ENCODE measurements at places on chromosomes 2 and 18.

- peaks cover 2% of the 10 kb centered on the region for H3K4me1 ChIP-seq
- H3K4me3 ChIP-seq = no peak overlapping the region
- H3K36me3 ChIP-seq = no peaks in the 10 kb centered on the region
- H3K27ac ChIP-seq = no peak overlapping the region
- DNase-seq = no peak
These were observed 3.4 kb upstream of the DNAJC5G start for GRCh38 chr2:27271631-27272340.

- H3K27ac ChIP-seq = no peak overlapping the region
- no peak for DNase-seq
- no peak overlapping the region for H3K4me3 ChIP-seq
- no peaks in the 10 kb centered on the region for H3K27me3 ChIP-seq
- H3K36me3 ChIP-seq = no peaks in the 10 kb centered on the region
These were observed 35.2 kb upstream of the CDH19 start for GRCh38 chr18:66638856-66639629.

DNA sequence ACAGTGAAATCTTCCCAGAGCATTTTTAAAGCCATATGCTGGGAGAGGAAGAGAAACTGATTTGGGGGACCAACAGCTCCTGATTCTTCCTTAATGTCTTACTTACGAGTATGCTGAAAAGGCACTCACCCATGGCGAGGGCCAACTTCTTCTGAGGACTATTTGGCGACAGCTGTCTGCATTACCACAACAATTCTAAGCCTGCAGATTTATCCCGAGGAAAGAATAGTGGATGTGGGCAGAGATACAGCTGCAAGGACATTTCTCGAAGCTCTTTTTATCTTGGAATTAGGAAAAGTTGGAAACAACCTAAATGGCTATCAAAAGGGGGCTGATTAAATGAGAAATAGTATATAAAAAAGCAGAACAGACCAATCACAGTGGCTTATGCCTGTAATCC is 40.3 kb upstream of the FHL2 start:
- no peak overlapping the region for H3K4me3 ChIP-seq
- no peak overlapping the region for H3K27ac ChIP-seq
- no peaks in the 10 kb centered on the region for H3K36me3 ChIP-seq
- no peak for DNase-seq
- no peaks in the 10 kb centered on the region for H3K4me1 ChIP-seq

GRCh38 chr18:74381621-74382295 is 66.1 kb downstream of the C18orf63 start:
- no peaks in the 10 kb centered on the region for H3K36me3 ChIP-seq
- peaks cover 24% of the 10 kb centered on the region for H3K4me1 ChIP-seq
- H3K27me3 ChIP-seq = peaks cover 15% of the 10 kb centered on the region
- DNase-seq = no peak
- H3K27ac ChIP-seq = no peak overlapping the region

DNA sequence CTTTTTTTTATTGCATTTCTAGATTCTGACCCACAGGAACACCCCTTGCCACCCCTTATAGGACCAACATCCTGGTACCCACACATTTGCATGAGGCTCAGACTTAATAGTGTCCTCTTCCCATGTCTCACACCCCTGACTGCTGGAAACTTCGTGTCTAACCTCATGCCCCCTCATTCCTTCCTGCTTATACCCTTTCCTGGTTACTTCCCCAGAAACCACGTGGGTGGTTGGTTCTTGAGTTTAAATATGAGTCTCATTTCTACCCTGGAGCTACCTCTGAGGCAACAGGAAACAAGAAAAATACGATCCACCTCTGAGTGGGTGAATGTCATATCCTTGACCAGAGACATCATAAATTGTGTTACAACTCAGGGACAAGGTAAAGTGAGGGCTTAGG is 1.6 kb downstream of the TNP1 start:
- H3K36me3 ChIP-seq = no peaks in the 10 kb centered on the region
- peak overlapping the region; percentile 88 for H3K27ac ChIP-seq
- H3K4me1 ChIP-seq = peaks cover 43% of the 10 kb centered on the region
- DNase-seq = no peak
- H3K27me3 ChIP-seq = no peaks in the 10 kb centered on the region

DNA sequence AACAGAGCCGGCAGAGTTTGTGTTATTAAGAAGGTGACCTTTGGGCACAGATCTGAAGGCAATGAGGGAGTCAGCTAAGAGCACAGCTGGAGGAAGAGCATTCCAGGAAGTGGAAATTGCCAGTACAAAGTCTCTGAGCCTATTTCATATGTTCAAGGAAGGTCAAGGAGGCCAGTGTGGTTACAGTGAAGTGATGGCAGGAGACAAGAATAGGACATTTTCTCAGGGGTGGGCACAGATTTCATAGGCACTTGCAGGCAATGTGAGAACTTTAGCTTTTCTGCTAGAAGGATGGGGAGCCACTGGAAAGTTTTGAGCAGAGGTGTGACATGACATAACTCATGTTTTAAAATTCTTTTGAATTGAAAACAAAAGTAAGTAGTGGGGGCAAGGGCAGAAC is 50.3 kb downstream of the ARHGAP25 start:
- H3K4me1 ChIP-seq = peaks cover 10% of the 10 kb centered on the region
- no peak overlapping the region for H3K4me3 ChIP-seq
- no peak overlapping the region for H3K27ac ChIP-seq
- DNase-seq = no peak
- no peaks in the 10 kb centered on the region for H3K27me3 ChIP-seq

Measured in activated T-helper 2 cell treated with anti-CD3 and anti-CD28 coated beads, Interferon-gamma antibody, Interleukin-2, Interleukin-4, amounts not matched to agents 10 μg/mL and 5 μg/mL and 100 μg/mL, durations not matched to agents 14 hours and 24 hours and 36 hours (primary cell).